ENCODE measurements at places on chromosomes 2 and 18. TPM values are rescaled to one million over a fixed set of nuclear protein-coding genes. Genes with fewer than 3 reads are reported as not detected.

GRCh38 chr18:23743733-23744333 lies 54.6 kb downstream of the LAMA3 start:
- no peak for DNase-seq

DNA sequence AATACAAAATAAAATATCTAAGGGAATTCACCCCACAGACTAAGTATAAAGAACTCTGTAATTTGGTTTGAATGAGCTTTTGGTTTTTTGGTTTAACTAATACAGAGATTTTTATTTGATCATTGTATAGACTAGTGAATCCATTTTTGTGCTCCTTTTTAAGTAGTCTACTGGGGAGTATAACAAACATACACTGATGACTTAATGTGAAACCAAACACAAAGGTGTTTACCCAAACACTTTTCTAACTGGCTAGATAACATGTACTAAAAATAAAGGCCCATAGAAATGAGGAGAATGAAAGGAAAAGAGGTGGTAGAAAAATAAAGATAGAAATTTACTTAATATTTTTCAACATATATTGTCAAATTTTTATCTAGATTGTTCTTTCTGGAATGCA lies 146.0 kb downstream of the NRXN1 start:
- DNase-seq: no peak

DNA sequence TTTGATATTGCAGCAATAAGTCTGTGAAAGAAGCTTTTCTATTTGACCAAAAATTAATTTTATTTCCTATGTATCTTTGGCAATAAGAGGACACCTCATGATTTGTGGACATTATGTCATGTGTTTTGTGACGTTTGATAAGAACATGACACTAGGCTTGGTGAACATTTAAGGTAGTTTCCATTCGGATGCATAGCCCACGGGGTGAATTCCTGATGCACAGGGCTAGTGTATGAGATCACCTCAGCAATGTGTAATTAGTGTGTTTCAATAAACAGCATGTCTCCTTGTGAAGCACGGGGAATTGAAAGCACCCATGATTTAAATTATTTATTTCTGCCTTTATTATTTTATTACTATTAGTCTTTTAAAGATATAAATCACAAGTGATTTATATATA lies 146.1 kb upstream of the LINC00305 start:
- no peak for DNase-seq

GRCh38 chr2:239853121-239853520 lies 172.0 kb downstream of the NDUFA10 start:
- no peak for DNase-seq

ODC1 gene
- total RNA-seq: 646 TPM

DNA sequence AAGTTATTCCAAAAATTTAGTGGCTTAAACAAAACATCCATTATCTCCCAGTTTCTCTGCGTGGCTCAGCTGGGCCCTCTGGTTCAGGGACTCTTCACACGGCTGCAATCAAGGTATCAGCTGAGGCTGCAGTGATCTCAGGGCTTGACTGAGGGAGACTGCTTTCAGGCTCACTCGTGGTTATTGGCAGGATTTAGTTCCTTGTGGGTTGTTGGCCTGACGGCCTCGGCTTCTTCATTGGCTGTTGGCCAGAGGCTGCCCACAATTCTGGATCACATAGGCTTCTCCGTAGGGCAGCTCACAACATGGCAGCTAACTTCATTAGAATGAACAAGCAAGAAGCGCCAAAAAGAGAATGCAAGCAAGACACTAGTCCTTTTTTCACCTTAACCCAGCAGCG lies 90.1 kb downstream of the ABI2 start:
- DNase-seq: no peak

DNA sequence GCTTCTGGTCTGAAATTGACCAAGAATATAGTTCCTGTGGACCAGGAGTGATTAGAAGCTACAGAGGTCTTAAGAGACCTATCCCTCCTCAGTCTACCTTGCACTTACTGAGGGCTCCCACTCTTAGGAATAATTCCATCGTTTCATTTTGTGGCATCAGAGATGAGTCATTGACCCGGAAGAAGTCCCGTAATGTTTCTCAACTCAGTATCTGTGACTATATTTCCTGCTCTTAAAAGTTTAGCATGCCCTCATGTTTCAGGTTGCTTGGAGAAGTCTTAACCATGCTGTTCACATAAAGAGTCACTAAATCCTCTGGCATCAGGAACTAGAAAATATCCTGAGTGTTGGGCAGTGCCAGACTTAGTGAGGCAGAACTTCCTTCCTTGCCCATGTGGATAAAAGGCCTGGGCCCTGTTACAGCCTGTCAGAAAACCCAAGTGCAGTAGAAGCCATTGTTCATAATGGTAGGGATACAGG lies at the start of gene IL36A:
IL36A (plus strand) TSS at position 430 of the 480 bp plus-strand sequence. CDS start 413 bp downstream, outside the sequence.
- no peak for DNase-seq

DNA sequence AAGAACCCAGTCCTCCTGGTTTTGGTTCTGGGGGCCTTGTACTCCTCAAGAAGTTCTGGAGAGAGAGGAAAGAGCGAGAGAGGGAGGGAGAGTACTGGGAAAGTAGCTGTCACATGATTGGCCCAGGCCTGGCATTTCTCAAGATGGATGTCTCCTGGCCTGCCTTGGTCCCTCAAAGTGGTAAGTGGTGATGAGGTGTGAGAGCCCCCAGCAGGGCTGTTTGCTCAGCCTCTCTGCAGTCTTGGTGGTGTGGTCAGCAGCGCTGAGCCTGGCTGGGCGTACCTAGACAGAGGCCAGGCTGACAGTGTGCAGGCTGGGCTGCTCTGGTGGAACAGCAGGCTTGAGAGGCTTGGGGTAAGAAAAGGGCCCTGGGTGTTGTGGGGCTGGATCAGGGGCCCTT lies 2.5 kb downstream of the SPEG start:
- no peak for DNase-seq

DNA sequence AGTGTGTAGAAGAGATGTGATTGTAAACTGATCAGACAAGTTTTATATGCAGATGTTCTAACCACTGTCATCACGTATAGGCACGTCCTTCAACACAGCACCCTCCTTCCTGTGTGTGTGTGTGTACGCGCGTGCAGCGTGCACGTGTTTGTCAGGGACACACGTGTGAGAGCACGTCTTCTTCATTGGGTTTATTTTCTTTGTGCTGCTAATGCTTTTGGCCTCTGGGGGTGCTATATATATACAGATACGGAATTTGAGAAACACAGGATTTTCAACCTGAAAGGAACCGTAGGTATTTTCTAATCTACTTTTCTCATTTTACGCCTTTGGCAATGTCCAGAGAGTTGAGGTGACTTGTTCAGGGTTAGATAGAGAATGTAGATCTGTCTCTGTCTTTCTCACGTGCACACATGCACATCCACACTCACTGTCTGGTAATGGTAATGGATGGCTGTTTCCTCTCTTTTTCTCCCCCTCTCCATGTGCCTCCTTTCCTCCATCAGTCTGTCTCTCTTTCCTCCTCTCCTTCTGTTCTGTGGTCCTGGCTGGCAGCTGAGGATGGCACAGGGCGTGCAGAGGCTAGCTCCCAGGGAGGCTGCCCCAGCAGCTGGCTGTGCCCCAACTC lies 13.4 kb upstream of the CELF4 start:
- DNase-seq: peak; percentile 8

GALNT5 gene
- 3.1 TPM for total RNA-seq

DNA sequence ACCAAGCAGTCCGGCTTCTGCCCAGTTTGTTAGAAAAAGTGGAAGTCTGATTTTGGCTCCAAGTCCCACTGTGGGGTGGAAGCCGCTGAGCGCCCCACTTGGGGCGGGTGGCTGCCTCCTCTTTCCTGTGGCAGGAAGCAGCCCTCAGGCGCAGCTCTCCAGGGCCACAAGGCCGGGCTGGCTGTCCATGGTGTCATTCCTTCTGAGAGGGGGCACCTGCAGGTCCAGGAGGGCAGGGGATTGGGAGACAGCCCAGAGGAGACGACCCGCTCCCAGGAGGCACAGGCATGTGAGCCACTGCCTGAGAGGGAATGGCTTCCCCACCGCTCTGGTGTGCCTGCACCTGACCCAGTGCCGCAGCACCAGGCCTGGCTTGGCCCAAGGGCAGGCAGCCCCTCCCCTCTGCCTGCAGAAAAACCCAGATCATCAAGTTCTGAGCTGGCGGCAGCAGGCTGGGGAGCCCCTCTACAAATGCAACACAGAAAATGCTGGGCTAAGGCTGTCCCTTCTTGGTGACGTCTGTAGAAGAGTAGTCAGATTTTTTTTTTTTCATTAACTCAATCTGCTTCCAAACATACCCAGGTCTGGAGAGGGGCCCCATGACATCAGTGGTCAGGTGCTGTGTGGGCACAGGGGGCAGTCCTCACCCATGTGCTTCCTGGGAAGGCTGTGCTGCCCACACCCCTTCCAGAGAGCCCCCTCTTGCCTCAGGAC lies 38.4 kb downstream of the HS6ST1 start:
- DNase-seq: no peak

DNAJC5G gene
- total RNA-seq: not detected

DNA sequence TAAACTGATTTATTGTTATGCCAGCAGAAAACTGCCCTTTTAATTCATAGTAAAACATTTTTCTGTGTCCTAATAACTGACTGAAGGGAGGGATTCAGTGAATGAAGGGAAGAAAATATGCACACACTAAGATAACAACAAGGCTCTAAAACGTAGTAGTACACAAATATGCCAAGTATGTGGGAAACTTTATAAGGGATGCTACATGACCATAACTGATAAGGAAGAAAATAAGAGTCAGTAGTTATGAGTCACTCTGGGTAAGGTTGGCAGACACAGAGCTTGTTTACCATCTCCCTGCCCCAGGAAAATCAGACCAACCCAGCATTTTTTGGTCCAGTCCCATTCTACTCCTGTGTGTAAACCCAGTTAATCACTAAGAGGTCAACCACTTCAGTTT lies 124.2 kb downstream of the RPRM start:
- DNase-seq: no peak

C2orf81 gene
- not detected for total RNA-seq

DNA sequence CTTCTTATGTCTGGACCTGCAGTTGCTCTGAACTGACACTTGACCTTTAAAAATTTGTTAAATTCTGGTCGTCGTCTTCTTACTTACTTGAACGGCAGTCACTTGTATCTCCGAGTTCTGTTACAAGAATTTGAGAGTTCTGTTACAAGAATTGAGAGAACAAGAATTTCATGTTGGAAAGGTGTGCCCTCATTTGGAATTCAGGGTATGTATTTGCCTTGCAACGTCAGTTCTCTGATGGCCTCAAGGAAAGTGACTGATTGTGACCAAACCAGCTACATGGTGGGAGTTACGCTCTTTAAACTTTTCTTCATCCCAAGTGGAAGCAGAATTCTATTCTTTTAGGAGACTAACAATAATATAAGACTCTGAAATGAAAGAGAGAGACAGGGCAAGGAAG lies 320.0 kb upstream of the TRIB2 start:
- DNase-seq: no peak

DNA sequence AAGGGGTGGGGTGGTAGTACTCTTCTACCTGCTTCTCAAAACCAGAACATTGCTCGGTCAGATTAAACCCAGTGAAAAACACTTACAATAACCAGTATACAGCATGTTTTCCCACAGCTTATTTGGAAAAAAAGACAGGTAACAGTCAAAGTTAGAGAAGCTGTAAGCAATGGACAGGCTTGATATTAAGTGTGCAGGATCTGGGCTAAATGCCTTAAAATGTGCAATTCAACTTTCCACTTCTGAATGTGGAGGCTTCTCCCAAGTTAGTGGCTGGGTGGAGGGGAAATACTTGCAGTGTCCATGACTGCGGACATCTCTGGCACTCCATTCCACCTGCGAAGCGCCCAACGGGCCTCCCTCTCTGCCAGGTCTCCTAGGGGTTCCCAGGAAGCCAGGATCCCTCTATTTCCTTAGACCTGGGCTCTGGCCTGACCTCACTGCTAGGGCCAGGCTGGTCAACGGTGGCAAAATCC lies 5.3 kb downstream of the ZEB2 start:
- DNase-seq: no peak

- DNase-seq: no peak
Observed at GRCh38 chr2:104866122-104866864, 12.4 kb downstream of the POU3F3 start.

GRCh38 chr18:7221424-7222155 lies 9.3 kb upstream of the LRRC30 start:
- peak; percentile 21 for DNase-seq

ASPRV1 gene
- 2.4 TPM for total RNA-seq

KIAA2012 gene
- total RNA-seq: not detected

DNA sequence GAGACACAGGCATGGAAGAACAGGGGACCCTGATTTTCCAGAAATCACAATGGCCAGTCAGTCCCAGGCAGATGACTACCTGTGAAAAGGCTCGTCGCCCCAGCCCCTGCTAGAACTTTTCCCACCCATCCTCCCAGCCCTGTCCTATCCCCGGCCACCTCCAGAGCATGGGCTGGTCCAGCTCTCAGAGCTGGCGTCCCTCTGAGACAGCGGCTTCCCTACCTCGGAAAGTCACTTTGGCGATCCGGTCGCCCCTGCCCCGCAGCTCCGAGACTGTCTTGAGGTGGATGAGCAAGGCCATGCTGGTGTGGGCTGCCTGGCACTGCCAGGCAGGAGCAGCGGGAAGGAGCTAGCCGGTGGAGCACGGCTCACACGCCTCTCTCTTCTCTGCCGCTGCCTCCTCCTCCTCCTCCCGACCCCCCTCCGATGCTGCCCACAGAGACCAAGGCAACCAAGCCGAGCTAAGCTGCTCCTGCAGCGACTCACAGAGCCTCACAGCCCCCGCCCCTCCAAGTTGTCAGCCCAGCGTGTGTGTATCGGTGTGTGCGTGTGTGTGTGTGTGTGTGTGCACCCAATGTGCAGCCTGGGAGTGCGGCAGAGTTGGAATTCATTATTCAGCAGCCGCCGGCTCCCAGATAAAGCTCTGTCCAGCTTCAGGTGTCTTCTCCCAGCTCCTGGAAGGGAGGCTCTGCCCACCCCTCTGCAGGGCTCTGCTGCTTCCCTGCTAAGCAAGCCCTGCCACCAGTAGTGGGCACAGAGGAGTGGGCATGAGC lies 80.5 kb upstream of the OTOF start:
- DNase-seq: peak; percentile 13

FBXO41 gene
- 0.32 TPM for total RNA-seq

PPP1R7 gene
- total RNA-seq: 80.2 TPM

DNA sequence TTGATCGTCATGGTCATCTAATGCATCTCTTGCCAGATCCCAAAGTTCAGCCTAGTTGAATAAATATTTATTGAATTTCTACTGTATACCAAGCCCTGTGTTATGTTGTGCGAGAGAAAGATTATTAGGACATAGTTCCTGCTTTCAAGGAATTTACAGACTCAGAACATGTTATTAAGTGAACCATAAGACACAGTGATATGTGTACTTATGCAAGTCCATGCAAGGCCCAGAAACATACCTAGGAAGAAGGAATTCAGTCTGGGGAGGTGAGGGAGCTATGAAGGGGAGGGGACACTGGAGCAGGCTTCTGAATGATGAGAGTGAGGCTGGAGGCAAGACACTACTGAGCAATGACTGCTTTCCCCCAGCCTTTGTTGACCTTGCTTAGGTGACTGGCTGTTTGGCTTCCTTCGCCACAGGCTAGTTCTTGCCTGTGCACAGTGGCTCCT lies 81.4 kb downstream of the ACAA2 start:
- DNase-seq: no peak

GRCh38 chr2:206989311-206989710 lies 50.0 kb downstream of the CPO start:
- peak; percentile 18 for DNase-seq

All from MG63 (cell line).